NCI-H526 (cell line): ENCODE measurements at places on chromosomes 6 and 20.

- DNase-seq = no peak
Observed at GRCh38 chr6:44088827-44089590, 38.2 kb downstream of the MRPL14 start.

DNA sequence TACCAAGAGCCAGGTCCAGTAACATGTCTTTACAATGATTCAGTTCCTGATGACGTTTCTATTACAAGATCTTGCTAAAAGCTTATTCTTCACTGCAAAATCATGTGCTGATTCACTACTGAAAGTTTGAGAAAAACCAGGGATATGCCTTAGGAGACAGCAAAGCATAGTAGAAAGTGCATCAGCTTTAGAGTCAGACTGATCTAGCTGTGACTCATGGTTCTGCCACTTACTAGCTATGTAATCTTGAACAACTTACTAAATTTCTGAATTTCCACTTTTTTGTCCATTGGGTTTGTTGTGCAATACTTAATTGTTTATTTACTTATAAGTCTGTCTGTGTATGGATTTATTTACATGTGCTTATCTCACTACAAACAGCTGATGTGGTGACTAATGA is 198.5 kb upstream of the RSPO3 start:
- no peak for DNase-seq

- no peak for DNase-seq
Observed at GRCh38 chr20:57400231-57400701, 9.1 kb downstream of the RBM38 start.

GRCh38 chr20:38179846-38180245 is 14.8 kb upstream of the TGM2 start:
- DNase-seq = no peak

GRCh38 chr20:51138576-51138975 is 115.7 kb upstream of the KCNG1 start:
- DNase-seq = no peak

DNA sequence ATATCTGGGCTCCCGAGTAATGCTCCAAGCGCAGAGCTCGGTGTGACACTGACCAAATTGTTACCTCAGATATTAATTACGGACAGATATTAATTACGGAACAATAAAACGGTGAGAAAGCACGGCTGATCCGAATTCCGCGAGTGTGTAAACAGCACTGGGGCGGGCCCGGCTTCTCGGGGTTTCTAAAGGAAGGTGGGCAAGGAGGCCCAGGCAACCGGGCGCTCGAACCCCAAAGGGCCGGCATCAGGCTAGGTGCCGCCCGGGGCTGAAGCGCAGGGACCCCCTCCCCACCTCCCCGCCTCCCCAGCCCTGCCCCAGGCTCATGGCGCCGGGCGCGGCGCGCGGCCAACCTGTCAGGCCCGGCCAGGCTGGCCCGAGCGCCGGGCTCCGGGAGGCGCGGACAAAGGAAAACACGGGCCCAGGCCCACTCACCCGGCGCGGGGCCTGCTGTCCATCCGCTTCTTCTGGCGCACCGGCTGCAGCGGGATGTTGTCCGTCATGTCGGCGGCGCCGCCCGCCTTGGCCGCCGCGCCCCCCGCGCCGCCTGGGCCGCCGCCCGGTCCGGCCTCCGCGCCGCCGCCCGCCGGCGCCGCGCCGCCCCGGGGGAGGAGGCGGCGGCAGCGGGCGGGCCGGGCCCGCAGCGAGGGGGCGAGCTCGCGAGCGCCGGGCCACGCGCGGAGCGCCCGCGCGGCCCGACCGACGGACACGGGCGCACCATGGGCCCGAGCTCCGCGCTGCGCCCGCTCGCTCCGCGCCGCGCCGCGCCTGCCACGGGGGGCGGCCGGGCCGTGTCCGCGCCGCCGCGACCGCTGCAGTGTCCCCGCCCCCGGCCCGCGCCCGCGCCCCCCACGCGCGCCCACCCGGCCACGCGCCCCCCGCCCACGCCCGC is at the start of gene ATP9A:
Gene ATP9A (minus strand): TSS at position 524 of the 892 bp plus-strand sequence. CDS start 21 bp downstream, at position 503.
- no peak for DNase-seq

GRCh38 chr6:31031095-31031494 is 20.8 kb downstream of the MUC22 start:
- no peak for DNase-seq

DNA sequence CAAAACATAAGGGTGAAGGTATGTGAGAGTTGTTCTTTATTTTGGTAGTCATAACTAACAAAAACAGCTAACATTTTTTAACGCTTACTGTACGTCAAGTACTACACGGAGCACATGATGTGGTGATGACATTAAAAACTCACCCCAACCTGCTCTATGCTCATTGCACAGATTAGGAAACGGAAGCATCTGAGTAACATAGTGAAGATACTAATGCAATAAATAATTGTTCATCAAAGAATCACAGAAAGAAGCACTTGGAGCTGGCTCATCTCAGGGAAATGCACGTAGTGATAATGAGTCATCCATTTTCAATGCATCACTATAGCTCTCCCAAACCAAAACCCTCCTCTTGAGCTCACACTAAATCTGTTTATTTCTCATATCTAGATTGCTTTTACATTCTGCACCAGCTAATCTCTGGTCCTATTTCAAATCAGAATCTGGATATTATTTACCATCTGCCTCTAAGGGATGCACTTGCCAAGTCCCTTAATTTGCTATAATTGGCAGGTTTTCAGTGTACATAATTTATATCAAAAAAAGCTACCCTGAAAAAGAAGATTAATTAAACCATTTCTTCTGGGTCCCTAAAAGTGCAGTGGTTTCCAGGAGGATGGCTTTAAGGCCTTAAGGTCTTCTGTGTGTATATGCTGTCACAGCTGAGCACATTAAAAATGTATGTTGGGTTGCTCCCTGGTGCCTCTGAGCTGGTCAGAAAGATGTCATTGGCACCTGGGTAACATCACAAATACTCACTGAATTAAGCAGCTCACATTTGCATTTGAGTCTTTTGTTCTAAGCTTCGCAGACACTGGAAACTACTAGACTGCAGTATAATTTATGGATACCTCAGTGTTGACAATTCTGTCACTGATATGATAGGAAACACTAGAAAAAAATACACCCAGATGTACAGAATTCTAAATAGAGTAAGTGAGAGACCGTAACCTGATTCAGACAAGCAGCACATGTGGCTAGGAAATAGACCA is 677.4 kb upstream of the CITED2 start:
- DNase-seq = peak; percentile 52
